ENCODE measurements at places on chromosomes 3 and 15.

GRCh38 chr3:2154621-2155020, 56.0 kb downstream of the CNTN4 start:
- no peak for DNase-seq

- DNase-seq, result no peak
Measured at GRCh38 chr3:180416111-180416594, 185.8 kb upstream of the TTC14 start.

DNA sequence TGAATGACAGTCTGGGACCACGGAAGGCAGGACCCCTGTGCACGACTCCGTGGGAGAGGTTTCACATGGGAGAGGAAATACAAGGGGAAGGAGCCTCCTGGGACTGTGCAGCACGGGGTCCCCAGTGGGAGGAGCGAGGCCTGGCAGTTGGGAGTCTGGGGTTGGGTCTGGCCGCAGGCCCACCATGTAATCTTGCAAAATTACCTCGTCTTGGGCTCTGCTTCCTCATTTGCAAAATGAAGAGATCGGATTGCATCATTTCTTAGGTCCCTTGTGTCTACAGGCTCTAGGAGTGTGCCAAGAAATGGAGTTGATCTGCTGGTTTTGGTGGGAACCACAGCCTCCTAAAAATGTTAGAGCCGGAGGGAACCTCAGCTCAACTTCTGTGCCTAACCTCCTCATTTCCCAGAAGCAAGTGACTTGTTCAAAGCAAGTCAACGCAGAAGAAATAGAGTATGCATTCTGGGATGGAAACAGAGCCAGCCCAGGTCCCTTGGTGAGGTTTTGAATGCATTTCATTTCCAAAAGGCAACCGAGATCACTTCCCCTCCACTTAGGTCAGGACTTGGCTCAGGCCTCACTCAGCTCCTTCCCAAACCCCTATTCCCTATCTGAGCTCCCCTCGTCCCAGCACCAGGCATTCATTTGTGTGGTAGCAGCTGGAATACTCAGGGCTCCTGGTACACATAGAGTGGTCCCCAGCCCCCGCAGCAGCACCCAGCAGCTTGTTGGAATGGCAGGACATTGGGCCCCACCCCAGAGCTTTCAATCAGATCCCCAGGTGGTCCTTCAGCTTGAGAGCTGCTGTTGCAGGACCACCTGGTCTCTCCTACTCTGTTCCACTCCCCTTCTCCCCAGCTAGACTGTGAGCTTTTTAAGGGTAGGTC, 267.7 kb downstream of the XXYLT1 start:
- no peak for DNase-seq

DNA sequence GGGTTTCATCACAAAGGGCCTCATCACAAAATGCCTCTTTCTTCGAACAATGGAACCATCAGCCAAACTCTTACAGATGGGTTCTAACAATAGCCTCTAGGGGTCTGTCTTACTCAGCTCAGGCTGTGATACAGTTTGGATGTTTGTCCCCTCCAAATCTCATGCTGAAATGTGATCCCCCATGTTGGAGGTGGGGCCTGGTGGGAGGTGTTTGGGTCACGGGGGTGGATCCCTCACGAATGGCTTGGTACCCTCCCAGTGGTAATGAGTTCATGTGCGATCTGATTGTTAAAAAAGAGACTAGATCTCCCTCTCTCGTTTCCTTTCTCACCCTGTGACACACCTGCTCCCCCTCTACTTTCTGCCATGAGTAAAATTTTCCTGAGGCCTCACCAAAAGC, 47.9 kb upstream of the LIPC start:
- peak; percentile 16 for DNase-seq

DNA sequence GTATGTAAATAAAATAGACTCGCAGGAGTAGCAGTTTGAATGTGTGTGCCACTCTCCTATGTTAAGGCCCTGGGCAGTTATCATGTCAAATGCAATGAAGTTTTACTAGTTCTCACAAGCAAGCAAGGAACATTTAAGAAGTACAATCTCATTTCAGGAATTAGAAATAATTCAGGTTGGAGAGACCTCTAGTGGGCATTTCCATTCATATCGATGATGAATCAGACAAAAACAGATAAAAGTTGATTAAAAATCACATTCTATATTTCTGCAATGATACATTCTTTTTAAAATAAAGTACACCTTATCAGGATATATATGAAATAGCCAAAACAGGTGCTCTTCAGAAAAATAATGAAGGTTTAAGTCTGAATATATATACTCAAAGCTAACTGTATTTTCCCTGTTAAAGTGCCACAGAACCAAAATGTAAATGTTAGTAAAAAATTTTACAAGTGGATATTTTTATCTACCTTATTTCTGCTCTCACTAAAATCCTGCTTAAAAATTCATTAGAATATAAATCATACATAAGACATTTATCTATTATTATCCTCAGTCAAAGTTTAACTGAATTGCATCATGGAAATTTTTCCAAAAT, 492.4 kb upstream of the FRG2C start:
- no peak for DNase-seq

DNA sequence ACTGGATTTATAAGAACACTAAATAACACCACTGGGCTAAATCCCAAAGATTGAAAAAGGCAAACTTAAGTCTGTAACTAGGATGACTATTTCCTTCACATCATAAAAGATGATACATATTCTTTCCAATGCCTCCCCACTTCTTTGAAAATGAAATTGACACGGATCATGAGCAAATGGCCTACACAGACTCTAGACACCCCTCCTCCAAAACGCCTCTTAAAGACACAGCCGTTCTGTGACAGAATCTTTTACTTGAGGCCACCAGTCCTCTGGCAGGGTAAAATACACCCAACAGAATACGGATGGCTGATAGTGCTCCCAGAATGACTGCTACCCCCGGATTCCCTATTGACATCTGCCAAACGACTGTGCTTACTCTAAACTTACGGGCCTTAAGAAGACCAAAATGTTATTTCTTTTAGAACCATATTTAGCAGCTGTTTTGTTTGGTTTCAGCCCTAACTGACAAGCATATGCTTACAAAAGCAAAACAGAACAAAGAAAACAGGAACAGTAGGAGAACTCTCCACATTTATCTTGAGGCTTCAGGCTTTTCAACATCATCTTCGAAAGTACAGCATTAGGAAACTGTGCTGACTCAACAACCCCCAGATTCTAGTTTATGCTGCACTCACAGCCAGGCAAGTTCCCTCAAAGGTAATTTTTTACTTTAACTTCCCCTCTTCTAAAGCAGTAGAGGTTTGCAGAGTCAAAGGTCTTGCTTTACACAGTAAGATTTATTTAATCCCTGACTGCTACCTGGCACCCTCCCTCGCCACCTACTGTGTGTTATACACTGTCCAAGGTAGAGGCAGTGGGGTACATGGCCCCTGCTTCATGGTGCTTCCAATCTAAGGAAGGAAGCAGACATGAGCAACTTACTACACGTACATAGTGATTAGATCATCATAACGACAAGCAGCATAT, 84.3 kb downstream of the TNIK start:
- DNase-seq, result no peak

DNA sequence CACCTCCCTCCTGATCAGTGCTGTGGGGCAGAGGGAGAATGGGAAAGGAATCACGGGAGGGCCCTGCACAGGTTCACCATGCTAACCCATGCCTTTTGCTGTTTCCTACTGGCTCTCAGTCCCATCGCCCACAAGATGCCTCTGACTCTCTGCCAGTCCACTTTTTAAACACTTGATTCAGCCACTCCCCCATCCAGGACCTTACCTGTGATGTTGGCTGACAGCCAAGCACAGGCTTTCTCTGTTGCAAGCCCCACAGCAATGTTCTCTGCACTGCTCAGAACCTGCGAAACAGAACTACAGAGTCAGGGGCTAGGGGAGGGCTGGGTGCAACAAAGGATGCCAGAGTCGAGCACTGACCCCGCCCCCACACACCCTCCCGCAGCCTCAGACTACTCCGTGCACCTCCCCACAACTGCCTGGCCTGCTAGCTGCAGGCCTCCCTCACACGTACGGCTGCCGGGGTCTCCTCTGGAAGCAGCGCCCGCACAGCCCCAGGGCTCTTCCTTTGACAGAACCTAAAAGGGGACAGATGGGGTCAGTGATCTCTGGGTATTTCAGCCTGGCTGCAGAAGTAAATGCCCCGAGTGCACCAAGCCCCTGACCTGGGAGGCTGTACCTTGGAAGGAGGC, 9.1 kb downstream of the CDAN1 start:
- DNase-seq, result no peak

GRCh38 chr3:36219398-36219797, 160.9 kb upstream of the STAC start:
- DNase-seq, result no peak

DNA sequence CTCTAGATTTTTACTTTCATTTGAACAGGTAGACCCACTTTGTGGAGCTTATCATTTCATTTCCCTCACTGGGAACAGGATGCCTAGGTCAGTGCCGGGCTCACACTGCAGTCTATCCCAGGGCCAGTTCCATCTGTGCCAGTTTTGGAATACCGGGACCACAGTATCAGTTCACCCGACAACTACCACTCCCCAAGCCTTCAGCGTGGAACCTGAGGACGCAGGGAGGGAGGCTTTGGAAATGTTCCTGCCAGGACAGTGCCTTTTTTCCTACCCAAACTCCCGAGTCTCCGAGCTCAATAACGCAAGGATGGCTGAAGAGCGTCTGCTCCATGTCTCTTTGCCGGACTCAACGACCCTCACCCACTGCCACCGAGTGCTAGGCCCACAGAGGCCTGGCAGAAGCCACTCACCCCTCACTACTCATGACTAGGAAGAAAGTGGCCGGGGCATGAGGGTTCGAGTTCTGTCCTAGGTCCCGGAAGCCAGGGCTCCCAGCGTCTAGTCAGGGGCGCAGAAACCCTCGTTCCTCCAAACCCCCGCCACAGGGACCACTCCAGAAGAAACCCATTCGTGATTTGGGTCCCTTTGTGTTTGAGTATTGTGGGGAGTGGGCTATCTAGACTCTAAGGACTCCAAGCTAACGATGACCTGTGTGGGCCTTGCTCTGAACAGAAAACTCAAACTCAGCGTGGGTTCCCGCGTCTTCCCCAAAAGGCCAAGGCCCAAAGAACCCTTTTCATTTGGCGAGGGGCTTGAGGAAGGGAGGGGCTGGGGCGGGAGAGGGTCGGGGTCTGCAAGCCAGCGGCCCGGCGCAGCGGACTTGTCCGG, 11.4 kb downstream of the ZIC1 start:
- DNase-seq, result no peak

- no peak for DNase-seq
Measured at GRCh38 chr3:185534511-185534910, 17.9 kb downstream of the LIPH start.

- no peak for DNase-seq
Measured at GRCh38 chr15:65329288-65329983, 25.0 kb downstream of the RNU5B-1 start.

DNA sequence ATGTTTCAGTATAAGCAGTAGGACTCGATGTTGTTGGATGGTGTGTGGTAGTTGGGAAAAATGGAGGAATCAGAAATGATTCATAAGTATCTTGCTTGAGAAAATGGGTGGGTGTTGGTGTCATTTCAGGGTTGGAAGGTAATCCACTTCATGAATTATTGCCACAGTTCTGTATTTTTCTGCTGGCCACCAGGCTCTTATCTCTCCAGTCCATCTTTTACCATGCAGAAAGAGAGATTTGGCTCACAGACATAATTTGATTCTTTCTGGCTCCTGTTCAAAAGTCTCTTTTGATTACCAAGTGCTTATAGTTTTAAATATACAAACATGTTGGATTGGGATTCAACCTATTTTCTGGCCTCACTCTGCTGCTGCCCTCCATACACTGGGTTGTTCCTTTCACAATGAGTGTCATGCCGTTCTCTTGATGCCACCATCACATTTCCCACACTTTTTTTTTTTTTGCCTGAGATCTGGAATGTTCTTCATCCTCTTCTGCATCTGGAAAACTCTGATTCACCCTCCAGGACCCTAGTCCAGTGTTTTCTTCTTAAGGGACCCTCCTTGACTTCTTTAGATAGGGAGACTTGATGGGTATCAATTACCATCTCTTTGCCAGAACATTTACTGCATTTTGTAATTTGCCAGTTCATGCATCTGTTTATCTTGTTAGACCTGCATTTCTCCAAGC, 69.4 kb upstream of the GAP43 start:
- DNase-seq, result no peak

- no peak for DNase-seq
Measured at GRCh38 chr15:71328453-71328852, 213.2 kb downstream of the THSD4 start.

- DNase-seq, result no peak
Measured at GRCh38 chr15:62741106-62741505, 301.4 kb upstream of the TPM1 start.

DNA sequence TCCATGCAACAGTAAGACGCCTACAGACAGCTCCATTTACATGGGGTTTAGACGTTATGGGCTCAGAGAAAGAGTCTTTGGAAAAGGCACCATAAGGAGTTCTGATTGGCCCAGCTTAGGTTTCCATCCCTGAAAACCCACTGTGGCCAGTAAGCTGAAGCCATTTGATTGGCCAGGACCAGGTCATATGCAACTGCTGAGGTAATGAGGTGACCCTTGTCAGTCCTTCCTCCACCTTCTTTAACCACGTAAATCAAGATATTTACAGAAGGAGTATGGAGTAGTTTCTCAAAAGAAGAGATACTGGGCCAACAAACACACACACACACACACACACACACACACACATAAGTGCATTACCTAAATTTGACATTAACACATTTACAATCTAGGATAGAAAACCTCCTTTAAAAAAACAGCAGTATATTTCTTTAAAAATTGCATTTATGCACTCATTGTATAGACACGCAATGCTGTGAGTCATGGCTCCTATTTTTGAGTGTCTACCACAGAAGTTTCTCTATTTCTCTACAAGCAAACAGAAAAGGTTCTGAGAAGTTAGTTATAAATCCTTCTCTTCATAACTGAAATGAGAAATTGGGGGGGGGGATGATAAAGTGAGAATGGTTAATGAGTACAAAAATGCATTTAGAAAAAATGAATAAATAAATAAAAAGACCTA, 16.3 kb upstream of the MB21D2 start:
- DNase-seq, result no peak

- DNase-seq, result no peak
Measured at GRCh38 chr3:110293660-110294059, 778.0 kb upstream of the NECTIN3 start.

GRCh38 chr3:18559331-18559842, 134.2 kb upstream of the SATB1 start:
- DNase-seq, result peak; percentile 12

GRCh38 chr15:35118960-35119359, 33.9 kb upstream of the NANOGP8 start:
- DNase-seq, result no peak

DNA sequence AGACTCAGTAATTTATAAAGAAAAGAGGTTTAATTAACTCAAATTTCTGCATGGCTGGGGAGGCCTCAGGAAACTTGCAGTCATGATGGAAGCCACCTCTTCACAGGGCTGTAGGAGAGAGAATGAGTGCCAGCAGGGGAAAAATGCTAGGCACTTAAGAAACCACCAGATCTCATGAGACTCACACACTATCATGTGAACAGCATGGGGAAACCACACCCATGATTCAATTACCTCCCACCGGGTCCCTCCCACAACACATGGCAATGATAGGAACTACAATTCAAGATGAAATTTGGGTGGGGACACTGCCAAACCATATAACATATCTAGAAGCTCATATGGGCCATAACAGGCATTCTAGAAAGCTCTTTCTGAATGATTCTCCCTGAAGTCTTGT, 190.3 kb downstream of the WNT5A start:
- no peak for DNase-seq

- DNase-seq, result no peak
Measured at GRCh38 chr15:88756521-88756920, 46.7 kb upstream of the ACAN start.

- DNase-seq, result no peak
Measured at GRCh38 chr3:67550541-67550940, 103.9 kb downstream of the SUCLG2 start.

GRCh38 chr3:195752546-195753331, 32.0 kb downstream of the MUC20 start:
- DNase-seq, result no peak

Data from stimulated activated CD4-positive, alpha-beta T cell treated with anti-CD3 and anti-CD28 coated beads, TNF-alpha, amount 100 ng/mL, for 48 hours (primary cell).